ENCODE measurements at places on chromosomes 16 and 17.

DNA sequence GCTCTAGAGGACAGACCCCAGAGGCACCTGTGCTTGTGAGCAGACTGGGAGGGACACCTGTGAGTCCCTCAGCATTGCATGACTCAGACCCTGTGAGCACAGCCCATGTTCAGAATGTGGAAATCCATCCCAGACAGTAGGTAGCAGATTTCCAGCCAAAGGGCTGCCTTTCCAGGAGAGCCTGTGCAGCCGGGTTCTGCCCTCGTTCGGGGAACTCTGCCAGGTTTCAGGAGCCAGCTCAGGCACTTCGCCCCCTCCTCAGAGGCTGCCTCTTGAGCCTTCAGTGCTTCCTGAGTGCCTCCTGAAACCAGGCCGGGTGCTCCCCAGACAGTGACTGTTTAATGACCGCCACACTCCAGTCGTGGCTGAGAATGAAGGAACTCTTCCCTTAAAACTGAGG lies 23.3 kb upstream of the SDR42E2 start:
- no peak for DNase-seq

- no peak for DNase-seq
These were observed 302.7 kb downstream of the MAP2K6 start for GRCh38 chr17:69717214-69717613.

GRCh38 chr16:18833707-18834505 lies 32.6 kb upstream of the ARL6IP1 start:
- DNase-seq = no peak

- DNase-seq = no peak
These were observed 776 bp upstream of the TMEM219 start for GRCh38 chr16:29961127-29961478.

GRCh38 chr16:71338193-71338592 lies 20.3 kb upstream of the CALB2 start:
- no peak for DNase-seq

GRCh38 chr17:77618731-77619130 lies 339.8 kb upstream of the TNRC6C start:
- no peak for DNase-seq

DNA sequence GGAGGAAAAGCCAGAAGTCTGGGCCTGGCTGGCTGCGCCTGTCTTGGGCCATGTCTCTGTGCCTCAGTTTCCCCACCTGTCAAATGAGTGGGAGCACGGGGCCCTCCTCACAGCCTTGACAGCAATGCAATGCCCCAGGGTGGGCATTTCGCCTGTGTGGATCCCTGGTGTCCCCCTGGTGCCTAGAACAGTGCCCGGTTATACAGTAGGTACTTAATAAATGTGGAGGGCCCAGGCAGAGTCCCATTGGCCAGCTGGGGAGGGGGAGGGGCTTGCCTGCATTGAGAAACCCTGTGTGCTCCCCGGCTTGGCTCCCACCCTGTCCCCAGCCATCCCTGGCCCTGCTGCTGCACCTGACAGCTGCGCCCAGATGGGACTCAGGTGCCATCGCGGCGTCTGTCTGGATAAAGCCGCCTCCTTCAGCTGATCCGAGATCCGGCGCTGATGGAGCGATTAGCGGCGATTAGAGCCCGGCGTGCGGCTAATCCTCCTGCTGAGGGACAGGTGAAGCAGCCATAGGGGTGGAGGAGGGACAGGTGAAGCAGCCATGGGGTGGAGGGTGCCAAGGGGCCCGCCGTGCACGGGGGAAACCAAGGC lies 12.4 kb downstream of the ZFPM1 start:
- DNase-seq = no peak

GRCh38 chr16:57284209-57284951 lies at the start of gene PLLP:
Gene PLLP, minus strand, starts transcription at chr16:57284672. Its CDS starts 132 bp downstream, at chr16:57284540.
- no peak for DNase-seq

DNA sequence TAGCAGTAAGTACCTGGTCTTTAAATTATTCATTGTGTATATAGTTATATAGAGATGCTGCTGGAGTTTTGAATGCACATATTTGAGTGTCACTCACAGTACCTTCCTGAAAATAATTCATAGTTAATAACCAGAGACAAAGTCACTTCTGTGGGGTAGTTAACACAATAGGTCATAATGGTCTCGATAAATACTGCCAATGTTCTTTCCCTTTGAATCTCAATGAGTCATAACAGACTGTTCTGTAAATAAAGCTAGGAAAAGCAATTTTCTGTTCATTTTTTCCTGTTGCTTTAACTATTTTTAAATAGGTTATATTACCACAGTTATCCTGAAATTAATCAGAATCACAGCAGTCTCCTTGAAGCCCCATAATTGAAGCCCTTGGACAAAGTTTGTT lies 87.2 kb downstream of the MAP2K4 start:
- no peak for DNase-seq

DNA sequence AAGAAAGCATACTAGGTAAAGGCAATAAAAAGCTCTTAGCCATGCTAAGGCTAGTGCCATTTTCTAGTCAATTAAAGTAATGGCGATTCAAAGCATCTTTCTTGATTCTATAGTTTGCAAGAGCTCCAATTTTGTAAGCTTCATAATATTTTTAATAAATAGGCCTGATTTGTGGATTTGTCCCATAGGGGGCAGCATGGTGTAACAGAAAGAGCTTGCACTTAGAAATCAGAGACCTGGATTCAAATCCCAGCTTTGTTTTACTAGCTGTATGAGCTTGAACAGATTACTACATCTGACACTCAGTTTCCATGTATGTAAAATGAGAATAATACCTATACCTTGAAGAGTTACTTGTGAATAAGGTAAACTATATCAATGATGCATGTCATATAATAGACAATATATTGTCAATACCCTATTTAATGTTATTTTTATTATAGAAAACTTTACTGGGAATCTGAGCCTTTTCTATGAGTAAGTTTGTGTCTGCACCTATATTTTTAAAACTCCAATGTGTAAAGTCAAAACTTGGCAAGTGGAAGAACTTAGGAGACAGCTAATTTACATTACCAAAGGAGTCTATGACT lies 93.6 kb upstream of the NOG start:
- peak; percentile 2 for DNase-seq

All from CD4-positive, alpha-beta memory T cell (primary cell).